A549 treated with Mapracorat at 1 μM for 4 hours (cell line): ENCODE measurements at places on chromosomes 16 and 17. TPM values are rescaled to one million over a fixed set of nuclear protein-coding genes. Genes with fewer than 3 reads are reported as not detected.

C17orf67 gene
- 1.2 to 2.3 TPM (median 2.0 TPM) in 5 replicates for total RNA-seq

ZNF597 gene
- total RNA-seq, result 0.98 to 1.1 TPM (median 1.0 TPM) in 5 replicates

FOXN1 gene
- 0.04 to 0.08 TPM (median 0.06 TPM) in 3 of 5 replicates, not detected in the others for total RNA-seq

SHBG gene
- 0.31 to 0.69 TPM (median 0.67 TPM) in 5 replicates for total RNA-seq

EFCAB5 gene
- total RNA-seq, result 0.15 to 0.34 TPM (median 0.18 TPM) in 4 of 5 replicates, not detected in the other
